ENCODE measurements at places on chromosomes 1 and 21.

GRCh38 chr1:33927721-33928120, 63.8 kb downstream of the HMGB4 start:
- DNase-seq, result no peak

- DNase-seq, result no peak
Measured at GRCh38 chr1:32249831-32250525, 1.1 kb upstream of the LCK start.

DNA sequence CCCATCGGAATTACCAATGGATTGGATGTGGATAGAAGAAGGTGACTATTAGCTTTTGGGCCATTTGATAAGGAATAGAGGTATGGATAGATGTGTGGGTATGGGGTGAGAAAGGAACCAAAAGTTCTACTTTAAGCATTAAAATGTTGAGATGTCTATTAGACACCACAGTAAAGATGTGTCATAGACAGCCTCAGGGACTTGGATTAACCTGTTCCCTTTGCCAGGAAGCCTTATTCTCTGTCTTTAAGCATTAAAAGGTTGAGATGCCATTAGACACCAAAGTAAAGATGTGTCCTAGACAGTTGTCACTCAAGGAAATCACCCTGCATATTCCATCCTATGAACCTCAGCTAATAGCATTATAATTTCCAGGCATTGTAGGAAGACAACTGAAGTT, 11.0 kb upstream of the DENND1B start:
- no peak for DNase-seq

- DNase-seq, result no peak
Measured at GRCh38 chr1:61088163-61088974, 6.0 kb downstream of the NFIA start.
